Endodermal cell (in vitro differentiated cells): ENCODE measurements at places on chromosomes 5 and 9. TPM values are rescaled to one million over a fixed set of nuclear protein-coding genes. Genes with fewer than 3 reads are reported as not detected.

NMUR2 gene
- total RNA-seq: 0.11 TPM in 1 of 2 replicates, not detected in the other

TLE1 gene
- 35.6 to 52.9 TPM (median 49.7 TPM) in 3 replicates for total RNA-seq

DNA sequence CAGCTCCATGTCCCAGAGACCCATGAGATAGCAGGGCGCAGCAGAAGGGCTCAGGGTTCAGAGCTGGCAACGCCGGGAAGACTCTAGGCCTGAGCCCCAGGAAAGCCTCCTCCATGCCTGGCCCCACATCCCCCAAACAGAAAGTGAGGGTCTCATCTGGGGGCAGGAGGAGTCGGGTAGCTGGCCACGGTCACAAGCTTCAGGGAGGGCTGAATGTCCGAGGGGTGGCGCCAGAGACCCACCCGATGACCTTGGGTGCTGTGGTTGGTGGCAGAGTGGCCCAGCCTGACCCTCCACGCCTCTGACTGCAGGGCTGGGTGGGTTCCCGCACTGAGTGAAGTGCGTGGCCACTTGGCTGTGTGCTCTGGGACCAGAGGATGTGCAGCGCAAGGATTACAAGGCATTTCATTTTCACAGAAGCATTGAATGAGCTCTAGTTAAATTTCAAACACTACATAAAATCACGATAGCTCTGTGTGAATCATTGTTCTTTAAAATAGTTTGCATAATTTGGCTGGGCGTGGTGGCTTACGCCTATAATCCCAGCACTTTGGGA, 3.0 kb downstream of the C8G start:
- DNase-seq: peak; percentile 89

DNA sequence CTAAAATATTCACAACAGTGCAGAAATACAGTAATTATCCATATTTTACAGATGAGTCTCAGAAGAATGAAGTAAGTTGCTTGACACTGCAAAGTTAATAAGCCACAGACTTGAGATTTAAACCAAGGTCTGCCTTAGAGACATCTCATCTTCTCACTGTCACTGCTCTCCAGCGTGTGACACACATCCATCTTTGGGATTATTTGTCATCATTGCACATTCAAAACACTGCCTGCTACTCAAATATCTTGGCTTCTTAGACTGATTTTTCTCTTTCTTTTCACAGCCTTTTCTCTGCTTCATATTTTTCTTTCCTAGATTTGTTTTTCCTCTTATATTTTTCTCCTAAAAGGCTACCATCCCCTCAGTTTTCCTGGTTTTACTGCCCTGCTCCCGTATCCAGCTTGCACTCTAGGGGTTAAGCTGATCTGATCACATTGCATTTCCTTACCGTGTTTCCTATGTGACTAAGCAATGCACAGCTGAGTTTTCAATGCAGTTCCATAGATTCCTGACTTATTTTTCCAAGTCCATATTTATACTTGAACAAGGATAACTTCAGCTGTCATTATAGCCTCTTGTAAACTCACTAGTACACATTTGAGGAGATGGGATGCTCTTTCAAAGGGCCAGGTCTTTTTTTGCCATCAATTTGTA, 353.0 kb downstream of the PLK2 start:
- no peak for DNase-seq

GRCh38 chr5:5331848-5332247, 90.6 kb upstream of the ICE1 start:
- DNase-seq: peak; percentile 50

- DNase-seq: no peak
Measured at GRCh38 chr5:57715296-57715695, 232.7 kb upstream of the ACTBL2 start.
